ENCODE measurements at places on chromosomes 13 and 19.

GRCh38 chr13:66508153-66508909 lies 721.8 kb downstream of the PCDH9 start:
- DNase-seq = no peak

GRCh38 chr13:88707646-88708045 lies 1036.5 kb downstream of the SLITRK5 start:
- DNase-seq = no peak

DNA sequence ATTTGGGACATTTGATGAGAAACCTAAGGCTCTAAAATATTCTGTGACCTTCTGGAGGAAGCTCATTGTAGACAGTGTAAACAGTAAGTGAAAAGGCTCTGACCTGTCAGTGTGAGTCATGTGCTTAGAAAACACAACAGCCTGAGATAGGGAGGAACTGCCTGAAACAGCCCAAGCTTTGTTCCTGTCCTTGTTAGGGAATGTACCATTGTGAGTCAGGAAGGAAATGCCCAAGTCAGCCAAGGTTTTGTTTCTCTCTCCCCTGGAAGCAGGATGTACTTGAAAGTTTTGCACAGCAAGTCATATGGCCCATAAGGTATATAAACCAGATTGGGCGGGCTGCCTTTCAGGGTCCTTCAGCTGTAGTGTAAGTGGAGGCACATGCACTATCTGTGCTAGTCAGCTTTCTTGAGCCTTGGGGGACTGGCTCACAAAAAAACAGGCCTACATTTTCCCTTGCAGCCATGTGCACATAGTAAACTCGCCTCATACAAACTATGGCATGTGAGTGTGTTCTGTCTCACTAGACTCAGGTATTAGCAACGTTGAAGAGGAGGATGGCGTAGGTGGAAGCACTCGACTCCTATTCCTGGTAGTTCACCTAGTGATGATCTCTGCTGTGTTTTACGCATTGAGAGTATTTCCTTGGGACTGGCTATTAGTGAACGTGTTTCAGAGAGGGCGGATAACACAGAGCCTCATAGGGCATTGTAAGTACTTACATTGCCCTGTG lies 141.2 kb upstream of the KLHL1 start:
- no peak for DNase-seq

- DNase-seq = no peak
These were observed 3.9 kb downstream of the LACC1 start for GRCh38 chr13:43883631-43884030.
